Spinal cord (tissue), 10 donors: ENCODE measurements at places on chromosomes 1 and 21.

DNA sequence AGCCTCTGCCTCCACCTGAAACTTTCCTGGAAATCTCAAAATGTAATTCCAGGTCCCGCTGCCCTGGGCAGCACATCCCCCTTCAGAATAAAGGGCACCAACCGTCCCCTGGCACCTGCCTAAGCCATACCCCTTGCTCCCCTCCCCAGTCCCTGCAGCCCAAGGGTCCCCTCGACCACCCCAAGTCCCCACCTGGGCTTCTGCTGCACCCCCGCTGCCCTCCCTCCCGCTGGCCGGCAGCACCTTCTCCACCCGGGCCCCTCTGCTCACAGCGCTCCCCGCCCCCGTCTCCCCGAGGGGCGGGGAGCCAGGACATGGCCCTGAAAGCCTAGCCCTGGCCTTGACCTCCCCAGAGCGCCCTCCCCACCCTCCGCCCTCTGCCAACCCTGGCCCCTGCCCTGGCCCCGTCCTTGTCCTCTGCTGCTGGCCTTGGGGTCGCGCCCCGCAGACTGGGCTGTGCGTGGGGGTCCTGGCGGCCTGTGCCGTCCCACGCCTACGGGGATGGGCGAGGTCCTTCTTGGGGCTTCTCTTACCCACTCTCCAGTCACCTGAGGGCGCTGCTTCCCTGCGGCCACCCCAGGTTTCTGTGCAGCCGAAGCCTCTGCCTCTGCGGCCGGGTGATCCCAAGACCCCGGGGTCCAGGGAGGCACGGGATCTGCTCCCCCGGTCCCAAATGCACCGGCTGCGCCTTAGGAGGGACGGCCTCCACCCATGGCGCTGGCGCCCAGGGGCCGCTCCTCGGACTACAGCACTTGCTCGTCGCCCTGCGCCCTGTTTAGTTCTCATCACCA is 41.7 kb downstream of the WDR4 start:
- DNase-seq, result no peak

DNA sequence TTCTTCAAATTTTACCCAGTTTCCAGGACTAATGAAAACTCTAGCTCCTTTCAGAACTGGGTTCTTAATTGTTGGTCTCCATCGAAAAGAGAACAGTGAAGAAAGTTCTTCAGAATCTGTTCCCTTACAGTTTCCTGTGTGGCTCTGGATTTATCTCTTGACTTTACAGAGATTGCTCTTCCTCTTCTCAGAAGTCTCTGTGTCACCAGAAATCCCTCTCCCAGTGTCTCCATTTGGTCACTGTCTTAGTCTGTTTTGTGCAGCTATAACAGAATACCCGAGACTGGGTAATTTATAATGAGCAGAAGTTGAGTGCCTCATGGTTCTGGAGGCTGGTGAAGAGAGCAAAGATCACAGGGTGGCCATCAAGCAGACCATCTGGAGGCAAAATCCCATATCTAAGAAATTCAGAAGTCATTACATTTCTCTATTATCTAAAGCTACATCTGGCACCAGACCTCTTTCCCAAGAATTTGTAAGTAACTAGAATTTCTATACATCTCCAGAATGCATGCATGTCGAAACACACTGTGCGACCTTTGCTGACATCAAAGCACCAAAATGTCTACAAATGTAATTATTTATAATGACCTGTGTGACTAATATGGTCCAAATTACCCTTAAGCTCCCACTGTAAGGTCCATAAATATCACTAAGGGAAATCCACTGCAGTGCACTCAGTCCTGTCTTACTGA is 65.4 kb upstream of the KRTAP19-8 start:
- DNase-seq, result no peak

- DNase-seq, result no peak
Observed at GRCh38 chr1:184437291-184437690, 50.5 kb downstream of the C1orf21 start.

DNA sequence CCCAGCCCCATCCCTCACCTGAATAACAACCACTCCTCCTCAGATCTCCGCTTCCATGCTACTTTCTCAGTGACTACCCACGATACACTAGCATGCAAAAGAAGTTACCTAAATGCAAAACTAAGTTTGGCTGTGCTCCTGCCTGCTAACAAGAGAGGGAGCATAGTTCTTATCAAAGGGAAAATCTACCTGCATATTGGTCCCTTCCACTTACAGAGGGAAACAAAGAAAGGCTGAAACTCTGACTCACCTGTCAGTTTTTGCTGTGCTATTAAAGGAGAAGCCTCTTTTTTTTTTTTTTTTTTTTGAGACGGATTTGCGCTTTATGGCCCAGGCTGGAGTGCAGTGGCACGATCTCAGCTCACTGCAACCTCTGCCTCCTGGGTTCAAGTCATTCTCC is 43.8 kb upstream of the RAVER2 start:
- no peak for DNase-seq

- DNase-seq, result no peak
Observed at GRCh38 chr1:59928996-59929395, 2.4 kb upstream of the CYP2J2 start.

GRCh38 chr21:34983680-34984086 is 65.4 kb downstream of the RUNX1 start:
- no peak for DNase-seq

DNA sequence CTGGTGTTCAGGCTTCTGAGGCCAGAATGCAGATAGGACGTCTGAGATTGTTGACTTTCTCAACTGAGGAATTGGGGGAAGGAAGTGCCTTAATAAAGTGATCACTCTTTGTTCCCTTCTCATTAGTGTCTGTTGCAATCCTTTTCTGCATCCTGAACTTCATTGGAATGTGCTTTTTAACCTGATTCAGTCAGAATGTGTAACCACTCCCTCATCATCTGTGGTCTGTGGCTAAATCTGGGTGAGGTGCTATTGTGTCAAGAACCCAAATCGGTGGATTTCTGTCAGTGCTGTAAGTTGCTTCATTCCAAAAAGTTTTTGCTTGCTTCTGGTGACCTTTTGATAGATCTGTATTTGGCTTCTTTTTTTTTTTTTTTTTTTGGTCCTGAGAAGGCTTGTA is 38.2 kb downstream of the ARID1A start:
- DNase-seq, result no peak

DNA sequence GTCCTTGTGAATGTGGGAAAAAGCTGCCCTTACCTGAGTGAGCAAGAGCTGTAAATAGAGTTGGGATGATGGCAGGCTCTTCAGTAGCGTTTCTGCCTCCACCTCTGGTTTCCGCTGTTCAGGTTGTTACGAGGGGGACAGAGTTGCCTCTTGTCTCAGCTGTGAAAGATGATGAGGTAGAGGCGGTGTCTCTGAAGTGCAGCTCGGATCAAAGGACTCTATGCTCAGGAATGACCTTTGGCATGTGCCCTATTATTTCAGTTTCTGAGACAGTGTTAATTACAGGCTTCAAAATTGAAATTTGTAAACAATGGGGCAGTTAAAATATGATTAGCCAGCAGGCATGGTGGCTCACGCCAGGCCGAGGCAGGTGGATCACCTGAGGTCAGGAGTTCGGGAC is 70.3 kb downstream of the VPS26C start:
- DNase-seq, result no peak

GRCh38 chr1:57361516-57361915 is 62.3 kb downstream of the DAB1 start:
- no peak for DNase-seq

DNA sequence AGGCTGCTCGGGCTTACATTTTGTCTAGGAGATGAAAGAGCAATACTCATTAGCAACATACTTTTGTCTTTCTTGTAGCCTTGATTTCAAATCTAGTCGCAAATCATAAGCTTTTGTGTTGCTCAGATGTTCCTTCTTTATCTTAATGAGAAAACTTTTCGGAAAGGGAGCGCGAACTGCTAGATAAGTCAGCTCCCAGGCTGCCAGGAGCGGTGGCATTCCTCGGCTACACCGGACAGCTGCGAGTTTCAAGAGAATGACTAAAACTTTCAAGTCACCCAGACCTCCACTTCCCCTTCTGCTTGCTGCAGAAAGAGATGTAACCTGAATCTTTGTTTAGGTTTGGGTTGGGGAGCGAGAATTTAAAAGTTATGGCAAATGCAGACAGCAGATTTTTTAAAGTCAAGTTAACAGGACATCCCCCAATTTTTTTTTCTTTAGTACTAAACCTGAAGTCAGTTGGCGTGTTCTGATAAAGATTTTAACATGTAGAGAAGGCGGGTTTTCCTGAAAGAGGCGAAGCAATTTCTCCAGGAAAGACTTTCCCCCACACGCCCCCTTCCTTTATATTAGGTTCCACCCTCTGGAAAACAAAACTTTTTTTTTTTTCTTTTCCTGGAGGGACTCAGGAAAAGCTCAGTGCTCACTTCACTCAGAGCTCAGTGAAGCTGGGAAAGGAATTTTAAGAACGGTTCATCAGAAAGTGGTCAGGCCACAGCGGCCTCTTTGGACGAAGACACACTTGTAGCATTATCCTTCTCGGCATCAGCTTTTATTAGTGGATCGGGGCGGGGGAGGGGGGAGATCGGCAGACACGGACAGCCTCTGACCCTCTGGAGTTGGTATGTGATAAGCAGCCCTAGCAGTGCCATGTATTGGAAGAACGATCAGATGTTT is at the start of gene LHX8:
Gene LHX8 (plus strand): TSS at position 639 of the 897 bp plus-strand sequence. CDS start 2,227 bp downstream, outside the sequence.
- DNase-seq, result no peak

DNA sequence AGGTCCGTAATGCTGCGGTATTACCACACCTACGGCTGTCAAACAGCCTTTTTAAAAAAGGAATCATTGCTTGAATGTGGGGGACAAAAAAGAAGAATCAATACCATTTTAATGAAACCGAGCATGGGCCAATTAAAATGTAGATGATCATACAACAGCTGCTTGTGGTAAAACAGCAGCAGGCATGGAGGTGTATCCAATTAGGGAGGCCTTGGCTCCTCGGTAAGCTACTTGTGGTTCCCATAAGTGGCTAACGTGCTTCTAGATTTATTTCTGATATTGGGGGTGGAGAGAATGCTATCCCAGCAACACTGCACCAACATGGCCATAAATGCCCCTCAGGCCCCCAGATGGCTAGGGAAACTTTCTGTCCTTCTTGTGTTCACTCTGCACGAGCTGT is 1.8 kb downstream of the PTPN14 start:
- no peak for DNase-seq

DNA sequence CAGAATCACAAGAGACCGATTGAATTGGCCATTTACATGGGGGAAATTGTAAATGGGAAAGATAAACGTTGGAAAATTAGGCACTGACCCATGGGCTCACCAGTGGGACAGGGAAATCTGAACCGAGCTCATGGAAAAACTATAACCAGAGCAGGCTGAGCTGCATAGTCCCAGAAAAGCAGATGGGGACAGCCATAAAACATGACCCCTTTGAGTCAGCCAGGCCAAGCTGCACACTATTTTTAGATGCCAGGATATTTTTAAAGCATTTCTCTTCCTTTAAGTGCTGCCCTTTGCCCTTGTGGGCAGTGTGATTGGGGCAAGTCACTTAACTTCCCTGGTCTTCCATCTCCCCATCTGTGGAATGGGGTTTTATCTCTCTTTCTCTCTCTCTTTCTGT is 184.1 kb downstream of the FOXD2 start:
- no peak for DNase-seq

- DNase-seq, result no peak
Observed at GRCh38 chr1:153698020-153698922, 19.8 kb downstream of the NPR1 start.

GRCh38 chr1:179029321-179029759 is 3.6 kb downstream of the FAM20B start:
- no peak for DNase-seq

GRCh38 chr1:76035053-76035452 is 39.5 kb upstream of the ST6GALNAC3 start:
- DNase-seq, result no peak

DNA sequence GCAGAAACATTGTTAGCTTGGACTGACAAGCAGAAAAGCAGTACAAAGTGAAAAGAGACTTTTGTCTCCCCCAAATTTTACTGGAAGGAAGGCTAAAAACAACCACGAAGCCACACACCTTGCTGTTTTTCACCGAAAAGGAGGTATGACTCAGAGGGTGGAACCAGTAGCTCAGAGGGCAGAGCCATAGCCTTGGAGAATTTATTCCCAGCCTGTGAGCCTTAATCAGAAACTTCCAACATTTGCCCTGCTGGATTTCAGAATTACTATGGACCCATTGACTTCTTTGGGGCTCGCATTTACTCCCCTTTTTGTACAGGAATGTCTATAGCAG is 32.0 kb downstream of the RPS6KC1 start:
- DNase-seq, result no peak

DNA sequence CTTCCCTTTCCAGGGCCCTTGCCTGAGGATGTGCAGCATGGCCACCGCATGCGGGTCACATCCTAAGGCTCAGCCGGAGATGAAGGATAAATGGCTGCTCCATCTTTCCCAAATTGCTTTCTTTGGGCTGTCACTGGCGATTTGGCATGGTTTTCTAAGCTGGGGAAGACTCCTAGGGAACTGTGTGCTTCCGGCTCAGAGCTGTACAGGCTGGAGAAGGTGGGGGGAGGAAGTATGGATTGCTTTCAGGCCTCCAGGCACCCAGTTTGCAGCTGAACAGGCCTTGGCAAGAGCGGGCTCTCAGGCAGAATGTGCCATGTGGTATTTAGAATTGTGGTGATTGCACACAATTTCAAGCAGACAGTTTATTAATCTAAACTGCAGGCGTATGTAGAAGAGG is 48.9 kb downstream of the TMEM53 start:
- DNase-seq, result peak; percentile 86

DNA sequence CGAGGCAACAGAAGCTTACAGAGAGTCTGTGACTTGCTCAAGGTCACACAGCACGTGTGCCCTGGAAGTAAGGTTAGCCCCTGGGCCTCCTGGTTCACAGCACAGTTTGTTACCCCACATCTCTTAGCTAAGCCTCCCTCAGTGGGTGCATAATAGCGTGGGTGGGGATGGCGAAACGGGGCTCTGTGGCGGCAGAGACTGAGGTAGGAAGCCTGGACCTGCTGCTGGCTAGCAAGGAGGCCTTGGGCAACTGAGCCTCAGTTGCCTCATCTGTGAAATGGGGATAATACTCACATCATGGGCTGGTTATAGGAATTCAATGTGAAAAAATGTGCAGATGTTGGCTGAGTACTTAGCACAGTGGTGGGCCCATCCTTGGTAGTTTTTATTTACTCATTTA is 596 bp downstream of the PADI4 start:
- no peak for DNase-seq

DNA sequence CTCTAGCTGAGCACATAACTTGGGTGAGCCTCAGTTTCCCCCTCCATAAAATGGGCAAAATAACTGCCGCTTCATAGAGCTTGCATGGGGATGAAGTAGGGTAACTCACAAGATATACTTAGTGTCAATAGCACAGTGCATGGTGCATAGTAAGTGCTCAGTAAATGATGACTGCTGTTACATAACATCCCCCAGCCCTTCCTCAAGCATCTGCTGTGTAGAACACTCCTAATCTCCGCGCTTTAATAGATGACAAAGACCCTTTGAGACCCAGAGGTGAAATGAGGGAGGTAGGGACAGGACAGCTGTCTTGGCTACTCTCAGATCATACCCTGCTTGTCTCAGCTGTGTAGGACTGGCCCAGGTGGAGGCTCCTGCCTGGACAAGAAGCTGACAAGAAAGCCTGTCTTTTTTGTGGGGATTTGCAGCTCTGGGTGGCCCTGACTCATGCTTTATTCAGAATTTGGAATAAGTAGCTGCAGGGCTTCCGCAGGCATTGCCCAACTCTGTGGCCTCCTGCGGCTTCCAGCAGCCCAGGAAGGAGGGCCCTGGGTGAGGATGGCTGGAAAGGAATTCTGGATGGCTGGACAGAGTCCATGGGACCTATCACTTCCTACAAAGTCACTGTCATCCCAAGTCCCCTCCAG is 20.7 kb upstream of the PADI4 start:
- no peak for DNase-seq

- no peak for DNase-seq
Observed at GRCh38 chr1:241964550-241965282, 7.1 kb downstream of the BECN2 start.

GRCh38 chr1:8625981-8626898 is 191.2 kb downstream of the RERE start:
- DNase-seq, result no peak
